Umbilical cord (tissue), 2 donors: ENCODE measurements at places on chromosomes 7 and 10. TPM values are rescaled to one million over a fixed set of nuclear protein-coding genes. Genes with fewer than 3 reads are reported as not detected.

- no peak for DNase-seq
These were observed 74.7 kb downstream of the CXCL12 start for GRCh38 chr10:44309939-44310761.

GRCh38 chr10:102433619-102434046, 1.3 kb upstream of the CUEDC2 start:
- DNase-seq: no peak

DNA sequence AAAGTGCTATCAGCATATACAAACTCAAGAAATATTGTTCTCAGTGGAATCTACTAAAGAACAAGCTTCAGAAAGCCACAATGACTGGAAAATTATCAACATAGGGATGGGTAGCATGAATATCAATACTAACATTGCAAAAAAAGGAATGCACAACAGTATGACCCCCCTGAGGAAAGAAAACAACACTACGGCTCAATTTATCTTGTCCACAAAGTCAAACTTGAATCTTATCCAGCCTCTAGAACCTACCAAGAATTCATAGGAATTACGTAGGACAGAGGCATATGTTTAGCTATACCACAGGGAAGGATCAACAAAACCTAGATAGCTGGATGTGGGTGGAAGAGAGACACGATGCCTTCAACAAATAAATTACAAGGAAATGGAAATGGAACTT, 54.6 kb downstream of the AGMO start:
- no peak for DNase-seq

LLCFC1 gene
- total RNA-seq: not detected
